ENCODE measurements at places on chromosomes 11 and 22.

DNA sequence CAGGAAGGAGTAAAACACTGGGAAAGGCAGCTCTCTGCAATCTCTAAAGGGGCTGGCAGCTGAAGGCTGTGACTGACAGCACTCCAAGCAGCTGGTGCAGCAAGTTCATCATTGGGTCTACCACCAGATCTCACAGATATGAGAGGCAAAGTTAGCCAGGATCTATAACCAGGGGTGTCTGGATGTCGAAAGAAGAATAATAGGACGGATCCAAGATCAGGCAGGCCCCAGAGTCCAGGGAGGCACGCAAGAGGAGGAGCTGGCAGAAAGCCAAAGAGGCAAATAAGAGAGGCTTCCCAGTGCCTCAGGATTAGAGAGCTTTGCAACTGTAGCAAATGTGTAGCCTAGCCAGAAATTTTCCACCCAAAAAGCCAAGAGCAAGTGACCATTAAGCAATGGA lies 77.1 kb downstream of the RBMXL2 start:
- no peak for DNase-seq

DNA sequence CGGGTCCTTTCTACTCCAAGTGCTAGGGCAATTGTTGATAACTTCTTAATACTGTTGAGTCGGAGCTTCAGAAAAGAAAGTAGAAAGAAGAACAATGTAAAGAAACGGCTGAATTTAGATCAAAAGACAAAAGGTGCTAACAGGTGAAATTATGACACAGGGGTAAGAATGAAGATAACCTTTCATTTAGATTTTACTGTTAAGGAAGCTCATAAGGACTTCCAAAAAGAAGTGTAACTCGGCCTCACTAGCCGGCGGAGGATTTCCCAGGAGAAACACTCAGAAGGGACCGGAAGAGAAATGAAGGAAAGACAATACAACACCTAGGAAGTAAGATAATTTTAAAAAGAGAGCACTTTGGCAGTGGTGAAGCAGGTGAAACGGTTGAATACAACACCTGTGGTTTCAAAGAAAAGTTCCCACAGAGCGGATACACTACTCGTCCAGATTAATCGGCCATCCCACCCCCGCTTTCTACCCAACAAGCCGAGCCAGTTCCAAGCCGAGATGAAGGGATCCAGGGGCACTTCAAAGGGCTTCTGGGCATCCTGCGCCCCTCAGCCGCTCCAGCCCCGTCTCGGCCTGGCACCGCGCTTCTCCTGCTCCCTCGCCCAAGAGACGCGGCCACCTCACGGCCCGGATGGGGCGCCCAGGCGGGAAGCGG lies 737 bp downstream of the PPP2R1B start:
- no peak for DNase-seq

DNA sequence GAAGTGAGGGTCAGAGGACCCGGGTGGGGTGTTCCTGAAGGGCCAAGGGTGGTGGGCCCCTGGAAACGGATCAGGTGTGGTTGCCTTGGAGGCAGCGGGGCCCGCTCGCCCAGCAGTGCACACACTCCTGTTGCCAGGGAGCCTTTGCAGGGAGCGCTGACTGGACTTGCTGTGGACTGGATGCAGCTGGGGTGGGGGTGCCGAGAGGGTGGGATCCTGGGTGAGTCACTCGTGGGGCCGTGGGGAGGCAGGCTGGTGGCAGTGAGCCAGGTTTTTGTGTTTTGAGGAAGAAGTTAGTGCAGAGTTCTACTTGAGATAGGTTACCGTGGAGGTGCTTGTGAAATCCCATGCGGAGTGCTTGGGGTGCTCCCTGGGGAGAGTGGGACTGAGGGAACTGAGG lies 1.3 kb downstream of the MRPL23 start:
- DNase-seq, result no peak

DNA sequence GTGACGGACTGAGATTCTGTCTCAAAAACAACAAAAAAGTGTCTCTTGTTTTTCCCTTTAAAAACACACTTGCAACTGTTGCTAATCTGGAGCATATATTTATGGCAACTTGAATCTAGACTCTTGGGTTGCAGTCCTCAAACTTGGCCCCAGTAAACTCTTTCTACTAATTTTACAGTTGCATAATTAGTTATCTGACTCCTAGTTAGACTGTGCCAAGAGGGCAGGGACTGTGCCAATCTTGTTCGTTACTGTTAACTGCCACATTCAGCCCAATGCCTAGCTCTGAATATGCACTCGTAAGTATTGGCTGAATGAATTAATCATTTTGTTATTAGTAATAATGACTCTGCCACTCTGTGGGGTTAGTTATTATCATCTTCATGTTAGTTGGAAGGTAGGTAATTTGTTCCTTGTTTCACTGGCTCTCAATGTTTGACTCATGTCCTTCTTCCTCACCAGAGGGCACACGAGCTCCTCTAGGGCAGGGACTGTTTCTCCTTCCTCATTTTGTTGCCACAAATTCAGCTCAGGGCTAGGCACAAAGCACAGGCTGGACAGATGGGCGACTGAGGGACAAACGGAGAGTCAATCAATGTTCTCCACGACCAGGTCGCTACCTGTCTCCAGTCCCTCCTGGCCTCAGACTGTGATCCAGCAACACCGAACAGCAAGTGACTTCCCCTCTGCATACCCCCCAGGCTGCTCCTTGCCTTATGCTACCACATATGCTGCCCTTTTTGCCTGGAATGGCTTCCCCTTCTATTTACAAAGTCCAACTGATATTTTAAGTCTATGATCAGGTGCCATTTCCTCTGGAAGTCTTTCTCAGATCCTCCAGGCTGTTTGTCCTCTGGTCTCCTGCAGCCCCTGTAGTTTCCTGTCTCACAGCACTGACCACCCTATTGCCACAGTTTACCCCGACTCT lies 9.0 kb downstream of the CLPB start:
- no peak for DNase-seq

DNA sequence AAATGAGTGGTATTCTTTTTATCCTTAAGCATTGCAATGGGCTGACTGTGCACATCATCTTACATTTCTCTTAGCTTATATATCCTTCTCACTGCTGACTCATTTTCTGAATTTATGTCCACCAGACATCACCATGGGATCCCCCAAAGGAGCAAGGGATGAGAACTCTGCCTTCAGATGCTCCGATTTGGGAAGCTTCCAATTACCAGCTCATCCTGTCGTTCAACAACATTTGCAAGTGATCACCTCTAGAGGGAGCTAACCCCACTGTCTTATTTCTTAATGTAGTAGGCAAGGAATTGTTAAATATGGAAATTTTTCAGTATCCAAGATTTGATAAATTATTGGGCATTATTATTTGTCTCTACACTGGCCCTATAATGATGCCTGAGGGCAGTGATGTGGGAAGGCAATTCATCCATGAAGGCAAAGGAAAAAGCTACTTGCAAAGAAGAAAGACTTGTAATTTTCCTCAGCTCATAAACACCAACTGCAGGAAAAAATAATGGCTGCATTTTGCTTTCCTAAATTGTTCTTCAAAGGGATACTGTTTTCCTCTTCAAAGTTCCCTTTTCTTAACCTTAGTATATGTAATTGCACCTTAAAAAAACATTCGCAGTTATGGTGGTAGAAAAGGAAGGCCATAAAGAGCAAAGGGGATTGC lies 102.4 kb upstream of the FSHB start:
- DNase-seq, result no peak
